Activated CD8-positive, alpha-beta memory T cell treated with anti-CD3 and anti-CD28 coated beads for 48 hours (primary cell): ENCODE measurements at places on chromosomes 6 and 20.

GRCh38 chr20:1944345-1945091 is 49.3 kb downstream of the SIRPA start:
- DNase-seq, result no peak

- DNase-seq, result no peak
Measured at GRCh38 chr20:41135888-41136679, 1.3 kb upstream of the PLCG1 start.

- DNase-seq, result no peak
Measured at GRCh38 chr6:53151676-53152075, 3.0 kb upstream of the GCM1 start.

DNA sequence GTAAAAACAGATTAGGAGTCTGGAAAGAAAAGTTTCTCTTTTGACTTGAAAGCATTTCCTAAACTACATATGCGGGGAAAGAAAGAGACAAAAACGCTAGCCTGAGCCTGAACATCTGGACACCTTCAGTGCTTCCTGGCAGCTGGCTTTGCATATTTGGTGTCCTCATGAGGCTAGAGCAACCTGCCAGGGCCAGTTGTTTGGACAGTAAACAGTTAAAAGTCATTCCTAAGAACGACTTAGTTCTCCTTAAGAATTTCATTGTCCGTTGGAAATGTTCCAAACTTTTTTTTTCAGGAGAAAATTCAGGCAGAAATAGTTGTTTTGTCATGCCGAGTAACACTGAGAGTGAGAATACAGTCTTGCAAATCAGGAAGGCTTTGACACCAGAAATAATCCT is 199.8 kb downstream of the SMOC2 start:
- DNase-seq, result no peak

GRCh38 chr6:39654121-39654520 is 71.1 kb downstream of the KIF6 start:
- no peak for DNase-seq

DNA sequence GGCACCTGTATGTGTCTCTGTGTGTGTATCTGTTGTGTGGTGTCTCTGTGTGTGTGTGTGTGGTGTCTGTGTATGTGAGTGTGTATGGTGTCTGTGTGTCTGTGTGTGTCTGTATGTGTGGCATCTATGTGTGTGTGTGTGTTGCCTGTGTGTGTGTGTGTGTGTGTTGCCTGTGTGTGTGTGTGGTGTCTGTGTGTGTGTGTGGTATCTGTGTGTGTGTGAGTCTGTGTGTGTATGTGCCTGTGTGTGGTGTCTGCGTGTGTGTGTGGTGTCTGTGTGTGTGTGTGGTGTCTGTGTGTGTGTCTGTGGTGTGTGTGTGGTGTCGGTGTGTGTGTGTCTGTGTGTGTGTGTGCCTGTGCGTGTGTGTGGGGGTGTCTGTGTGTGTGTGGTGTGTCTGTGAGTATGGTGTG is 31.7 kb upstream of the VEGFA start:
- no peak for DNase-seq

DNA sequence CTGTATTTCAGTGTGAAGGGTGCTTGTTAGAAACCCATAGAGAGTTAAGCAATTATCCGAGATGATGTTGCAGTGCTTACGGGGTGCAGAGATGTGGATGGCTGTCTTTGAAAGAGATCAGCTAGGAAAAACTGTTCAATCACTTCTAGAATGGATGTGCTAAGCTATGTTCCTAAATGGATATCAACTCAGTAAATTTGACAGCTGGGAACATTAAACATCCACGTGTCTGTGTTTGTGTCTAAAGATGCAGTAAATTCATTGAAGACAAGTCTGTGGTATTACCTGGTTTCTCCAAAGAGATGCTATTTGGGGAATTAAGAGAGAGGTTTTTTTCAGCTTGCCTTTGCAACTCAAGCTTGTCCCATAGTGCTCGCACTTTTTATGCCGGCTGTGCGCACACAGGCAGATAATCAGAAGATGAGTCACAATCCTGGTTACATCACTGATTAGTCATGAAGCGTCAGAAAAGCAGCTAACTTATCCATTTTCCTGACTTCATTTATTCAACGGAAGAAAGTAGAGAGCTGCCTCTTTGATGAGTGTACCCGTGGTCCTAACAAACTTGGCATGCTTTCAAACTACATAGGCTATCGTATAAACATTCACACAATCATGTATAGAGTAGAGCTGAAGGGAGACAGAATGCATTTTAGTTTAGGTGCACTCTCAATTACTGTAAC is 691.7 kb upstream of the SLC35B3 start:
- DNase-seq, result no peak

GRCh38 chr6:134257516-134257915 is 60.4 kb downstream of the SGK1 start:
- no peak for DNase-seq

DNA sequence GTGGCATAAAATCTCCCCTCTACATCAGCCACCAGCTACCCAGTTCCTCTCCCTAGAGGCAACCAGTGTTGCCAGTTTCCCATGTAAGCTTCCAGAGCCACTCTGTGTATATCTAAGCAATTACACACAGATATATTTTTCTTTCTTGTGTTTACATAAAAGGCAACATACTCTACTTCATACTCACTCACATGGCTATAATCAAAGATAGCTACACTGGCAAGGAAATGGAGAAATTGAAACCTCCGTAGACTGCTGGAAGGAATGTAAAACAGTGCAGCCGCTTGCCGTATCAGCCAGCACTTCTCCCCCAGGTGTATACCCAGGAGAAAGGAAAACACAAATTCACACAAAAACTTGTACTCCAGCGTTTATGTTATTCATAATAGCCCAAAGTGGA is 38.5 kb upstream of the NELFCD start:
- DNase-seq, result no peak

- DNase-seq, result no peak
Measured at GRCh38 chr6:37960139-37960935, 140.8 kb downstream of the ZFAND3 start.

GRCh38 chr6:169664227-169664626 is 37.6 kb downstream of the WDR27 start:
- DNase-seq, result no peak

- DNase-seq, result no peak
Measured at GRCh38 chr20:63774306-63774705, 34.7 kb downstream of the SLC2A4RG start.

DNA sequence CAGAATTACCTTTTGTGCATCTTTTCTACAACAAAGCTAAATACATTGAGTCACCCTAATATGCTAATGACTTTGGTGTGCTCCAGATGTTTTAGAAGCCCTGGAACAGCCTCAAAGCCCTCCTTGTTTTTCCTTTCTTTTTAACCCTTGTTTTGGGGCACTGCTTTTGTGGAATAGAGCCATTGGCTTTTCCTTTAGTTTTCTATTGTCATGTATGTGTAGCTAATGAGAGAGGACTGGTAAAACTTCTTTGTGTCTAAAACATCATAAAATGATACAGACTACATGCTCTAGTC is 158.8 kb downstream of the JARID2 start:
- no peak for DNase-seq

DNA sequence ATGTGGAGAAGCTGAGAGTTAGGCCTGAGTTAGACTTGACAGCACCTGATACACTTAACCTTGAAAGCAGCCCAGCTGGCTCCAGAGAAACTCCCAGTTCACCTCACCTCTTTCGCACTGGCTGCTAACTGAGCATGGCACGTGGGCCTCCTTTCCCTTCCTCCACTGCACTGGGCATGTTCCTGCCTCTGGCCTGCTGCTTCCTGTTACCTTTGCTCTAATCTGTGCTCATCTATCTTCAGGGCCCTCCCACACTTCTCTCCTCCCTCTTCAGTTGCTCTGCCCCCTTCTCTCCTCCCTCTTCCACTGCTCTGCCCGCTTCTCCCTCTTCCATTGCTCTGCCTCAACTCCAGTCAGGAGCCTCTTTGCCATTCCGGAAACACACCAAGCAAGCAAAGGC is 13.7 kb upstream of the UBE2V1 start:
- no peak for DNase-seq
